Adrenal gland (tissue), 19 donors: ENCODE measurements at places on chromosomes 13 and 19. TPM values are rescaled to one million over a fixed set of nuclear protein-coding genes. Genes with fewer than 3 reads are reported as not detected.

DNA sequence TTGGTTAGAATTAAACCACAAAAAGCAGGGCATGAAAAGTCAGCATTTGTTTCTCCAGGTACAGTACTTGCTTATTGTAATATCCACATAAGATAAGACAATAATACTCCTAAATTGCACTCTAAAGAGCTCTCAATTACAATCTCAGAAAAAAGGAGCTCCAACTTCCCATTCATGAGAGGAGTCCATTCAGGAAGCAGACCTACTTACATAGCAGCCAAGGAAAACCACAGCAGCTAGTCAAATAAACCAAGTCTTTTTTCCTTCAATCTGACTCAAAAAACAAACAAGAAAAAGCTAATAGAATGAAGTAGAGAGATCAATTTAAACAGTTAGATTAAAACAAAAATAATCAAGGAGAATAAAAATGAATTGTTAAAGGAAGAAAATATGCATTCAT, 885.2 kb upstream of the SLITRK6 start:
- DNase-seq = no peak

GRCh38 chr13:99897076-99897440, 74.5 kb downstream of the ZIC5 start:
- no peak for DNase-seq

DNA sequence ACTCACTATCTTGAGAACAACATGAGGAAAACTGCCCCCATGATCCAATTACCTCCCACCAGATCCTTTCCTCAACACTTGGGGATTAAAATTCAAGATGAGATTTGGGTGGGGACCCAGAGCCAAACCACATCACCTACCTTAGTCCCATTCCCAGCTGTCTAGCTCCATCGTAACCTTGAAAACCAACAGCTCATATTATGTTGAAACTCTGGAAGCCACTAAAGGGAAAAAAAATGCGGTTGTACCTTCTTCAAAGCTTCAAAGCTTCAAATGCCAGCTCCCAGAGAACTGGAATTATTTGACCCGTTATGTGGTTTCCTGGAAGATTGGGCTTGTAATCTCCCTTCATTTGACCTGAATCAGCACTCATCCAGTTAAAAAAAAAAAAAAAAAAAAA, 223.1 kb upstream of the GPC6 start:
- DNase-seq = no peak

DNA sequence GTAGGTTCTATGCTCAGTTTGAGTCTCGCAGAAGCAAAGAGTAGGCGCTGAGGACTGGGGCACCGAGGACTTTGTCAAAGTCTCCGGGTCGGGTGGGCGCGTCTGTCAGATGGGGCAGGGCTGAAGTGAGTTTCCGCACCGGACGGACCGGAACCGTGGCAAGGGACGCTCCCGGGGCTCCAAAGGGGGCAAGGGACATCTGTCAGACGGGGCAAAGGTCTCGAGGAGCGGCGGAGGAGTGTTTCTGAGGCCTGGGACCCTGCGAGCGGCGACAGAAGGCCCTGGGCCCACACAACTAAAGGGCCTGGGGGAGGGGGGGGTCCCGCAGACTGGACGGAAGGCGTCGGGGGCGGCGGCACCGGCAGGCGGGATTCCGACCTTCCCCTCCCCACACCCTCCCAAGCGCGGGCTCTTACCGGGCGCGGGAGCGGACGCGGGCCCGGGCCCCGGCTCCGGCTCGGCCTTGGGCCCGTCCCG, 13.3 kb upstream of the AKAP8L start:
- no peak for DNase-seq

- DNase-seq = no peak
Observed at GRCh38 chr13:39536274-39536673, 66.7 kb downstream of the LHFPL6 start.

DNA sequence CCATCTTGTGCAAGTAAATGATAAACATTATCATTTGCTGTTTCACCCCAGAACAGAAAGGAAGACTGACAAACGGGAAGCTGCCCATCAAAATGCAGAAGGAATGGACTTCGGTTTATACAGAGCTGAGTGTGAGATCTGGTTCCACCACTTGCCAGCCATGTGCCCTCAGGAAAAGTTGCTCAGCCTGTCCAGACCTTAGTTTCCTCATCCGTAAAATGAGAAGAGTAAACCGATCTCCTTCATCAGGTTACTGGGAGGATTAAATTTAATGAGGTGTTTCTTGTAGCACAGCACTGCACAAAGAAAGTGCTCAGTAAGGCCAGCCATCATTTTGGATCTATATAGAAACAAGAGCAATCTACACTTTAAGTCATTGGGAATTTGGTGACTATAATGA, 36.7 kb upstream of the SERP2 start:
- DNase-seq = no peak

The SLITRK6 gene
- 0.46 TPM for total RNA-seq

The THSD1 gene
- 2.6 TPM for total RNA-seq

The SERPINE3 gene
- not detected for total RNA-seq

The GFY gene
- not detected for total RNA-seq
